AG10803 (cell line): ENCODE measurements at places on chromosomes 3 and 15.

- no peak for DNase-seq
These were observed 279.9 kb downstream of the CGGBP1 start for GRCh38 chr3:87778876-87779275.

- no peak for DNase-seq
These were observed 269.8 kb downstream of the THRB start for GRCh38 chr3:24224666-24225384.

- DNase-seq: no peak
These were observed 250.6 kb upstream of the GADL1 start for GRCh38 chr3:31145062-31145461.

GRCh38 chr3:109809513-109809912, 472.2 kb upstream of the DPPA4 start:
- DNase-seq: no peak

DNA sequence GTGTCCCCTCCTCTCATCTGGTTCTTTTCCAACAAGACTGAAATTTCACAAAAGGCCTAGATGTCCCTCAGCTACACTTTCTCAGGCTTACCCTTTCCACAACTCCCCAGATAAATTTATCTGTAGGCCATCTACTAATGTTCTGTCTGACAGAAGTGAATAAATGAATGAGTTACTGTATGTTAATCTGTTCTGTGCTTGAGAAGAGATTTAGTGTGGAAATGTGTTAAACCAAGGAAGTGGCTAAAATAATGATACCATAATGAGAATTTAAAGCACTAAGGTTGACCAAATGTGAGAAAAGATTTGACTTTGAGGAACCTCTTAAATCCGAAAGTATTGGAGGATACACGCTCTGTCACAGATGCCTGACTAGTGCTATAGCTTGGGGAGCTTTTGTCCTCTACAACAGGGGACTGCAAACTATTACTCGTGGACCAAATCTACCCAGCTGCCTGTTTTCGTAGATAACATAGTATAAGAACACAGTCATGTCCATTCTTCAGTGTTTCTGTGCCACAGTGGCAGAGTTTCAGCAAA, 74.8 kb upstream of the P2RY1 start:
- no peak for DNase-seq
